ENCODE measurements at places on chromosomes 7 and 10.
A peak's percentile ranks its signal among the peaks of the same experiment; 100 is the strongest.

DNA sequence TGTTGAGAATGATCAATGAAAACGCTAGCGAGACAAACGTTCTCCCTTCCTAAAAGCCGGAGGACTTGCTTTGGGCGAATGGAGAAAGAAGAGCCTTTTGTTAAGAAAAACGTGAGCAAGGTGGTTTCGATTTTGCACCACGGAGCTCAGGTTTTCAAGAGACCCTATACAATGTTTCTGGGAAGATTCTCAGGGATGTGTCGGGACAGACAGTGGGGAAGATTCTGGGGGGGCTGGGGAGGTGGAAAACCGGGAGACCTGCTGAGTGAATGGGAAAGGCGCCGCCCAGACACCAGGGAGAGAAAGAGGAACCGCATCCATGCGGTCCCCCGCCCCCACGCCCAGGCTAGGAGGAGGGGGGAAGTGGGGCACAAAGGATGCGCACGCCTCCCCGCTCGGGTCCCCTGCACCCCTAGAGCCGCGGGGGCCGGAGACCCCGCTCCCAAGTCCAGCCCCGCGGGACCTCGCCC lies 745 bp downstream of the YWHAG start:
- peak; percentile 45 for DNase-seq

- no peak for DNase-seq
Measured at GRCh38 chr10:19947656-19948055, 131.4 kb downstream of the PLXDC2 start.

- DNase-seq: no peak
Measured at GRCh38 chr10:120455004-120455403, 2.0 kb upstream of the PLPP4 start.

GRCh38 chr7:151927011-151927410 lies 29.2 kb upstream of the GALNTL5 start:
- no peak for DNase-seq

- DNase-seq: no peak
Measured at GRCh38 chr10:113893570-113893969, 39.1 kb downstream of the NHLRC2 start.

GRCh38 chr7:77954773-77955555 lies 156.4 kb downstream of the PHTF2 start:
- no peak for DNase-seq

DNA sequence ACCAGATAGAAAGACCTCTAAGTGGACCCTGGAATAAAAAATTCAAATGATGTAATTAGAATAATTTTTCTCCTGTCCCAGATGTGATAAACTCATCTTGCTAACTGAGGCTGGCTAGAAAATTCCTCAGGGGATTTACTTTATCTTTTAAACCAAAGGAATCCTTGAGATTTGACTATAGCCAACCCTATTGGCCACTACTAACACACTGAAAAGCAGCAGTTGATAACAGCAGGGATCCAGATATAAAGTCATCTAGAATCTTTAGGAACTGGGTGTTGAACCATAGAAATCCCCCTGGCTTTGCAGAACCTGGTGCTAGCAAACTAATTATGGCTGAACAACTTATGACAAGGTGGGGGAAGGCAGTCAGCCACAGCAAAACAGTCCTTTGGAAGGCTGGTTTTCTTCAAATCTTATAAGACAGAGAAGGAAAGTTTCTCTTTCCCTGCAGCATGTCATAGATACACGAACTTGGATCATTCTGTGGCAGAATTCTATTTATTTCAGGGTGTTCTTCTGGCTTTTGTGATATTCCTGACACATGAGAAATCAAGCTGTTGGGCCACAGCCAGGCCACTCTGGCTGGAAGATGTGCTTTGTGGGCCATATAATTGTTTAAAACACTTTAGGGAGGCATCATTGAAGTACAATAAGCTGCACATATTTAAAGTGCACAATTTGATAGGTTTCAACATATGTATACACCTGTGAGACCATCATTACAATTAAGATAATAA lies 643.6 kb downstream of the SORCS3 start:
- DNase-seq: no peak

GRCh38 chr10:132699411-132700155 lies 86.4 kb downstream of the NKX6-2 start:
- no peak for DNase-seq

DNA sequence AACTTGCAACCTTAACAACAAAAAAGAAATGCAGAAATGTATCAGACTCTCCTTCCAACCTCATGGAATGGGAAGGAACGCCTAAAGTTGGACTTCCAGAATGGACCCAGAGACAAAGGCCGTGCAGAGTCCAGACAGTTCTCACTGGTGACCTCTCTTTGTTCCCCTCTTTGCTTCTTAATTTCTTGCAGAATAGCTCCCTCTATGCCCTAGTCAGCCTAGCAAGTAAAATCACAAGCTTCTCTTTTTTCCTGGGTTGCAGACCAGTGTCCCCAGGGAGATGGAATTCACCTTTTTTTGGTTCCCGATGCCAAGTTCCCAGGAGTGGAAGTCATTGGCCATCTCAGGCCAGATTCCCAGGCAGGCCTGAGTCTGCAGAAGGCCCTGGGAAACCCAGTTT lies 278.0 kb downstream of the CCSER2 start:
- no peak for DNase-seq

- no peak for DNase-seq
Measured at GRCh38 chr10:118669020-118669791, 73.8 kb upstream of the PRLHR start.

DNA sequence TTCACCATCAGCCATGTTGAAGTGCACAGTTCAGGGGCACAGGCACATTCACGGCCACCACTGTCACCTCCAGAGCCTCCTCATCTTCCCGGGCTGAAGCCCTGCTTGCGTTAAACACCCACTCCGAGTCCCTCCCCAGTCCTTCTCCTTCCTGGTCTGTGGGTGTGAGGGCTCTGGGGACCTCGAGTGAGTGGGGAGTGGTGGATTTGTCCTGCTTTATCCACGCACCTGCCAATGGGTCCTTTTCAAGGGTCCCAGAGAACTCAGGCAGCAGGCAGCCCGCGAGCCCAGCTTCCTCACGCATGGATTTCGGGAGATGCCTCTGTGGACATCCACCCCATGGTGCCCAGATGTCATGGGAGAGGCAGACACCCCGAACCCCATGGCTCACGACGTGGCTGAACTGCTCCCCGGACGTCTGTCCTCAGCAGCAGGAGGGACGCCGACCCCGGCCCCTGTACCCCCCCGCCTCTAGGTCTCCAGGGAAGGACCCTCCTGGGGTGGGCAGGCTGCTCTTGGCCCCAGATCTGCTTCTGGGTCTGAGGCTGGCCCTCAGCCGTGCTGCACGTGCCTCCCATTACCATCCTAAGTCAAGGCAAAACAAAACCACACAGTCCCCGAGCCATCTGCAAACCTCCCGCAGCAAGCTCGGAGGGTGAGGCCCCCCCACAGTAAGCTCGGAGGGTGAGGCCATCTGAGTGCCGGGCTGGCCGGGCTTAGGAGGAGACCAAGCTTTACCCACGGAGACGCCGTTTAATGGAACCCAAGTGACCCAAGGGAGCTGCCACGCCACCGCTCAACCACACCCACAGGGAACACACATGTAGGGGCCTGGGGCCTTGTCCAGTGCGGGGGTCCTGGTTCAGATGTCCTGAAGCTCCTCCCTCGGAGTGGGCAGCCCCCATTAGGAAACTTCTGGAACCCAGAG lies 9.0 kb downstream of the CYP2W1 start:
- no peak for DNase-seq

- DNase-seq: no peak
Measured at GRCh38 chr10:78184851-78185692, 151.4 kb downstream of the RPS24 start.

DNA sequence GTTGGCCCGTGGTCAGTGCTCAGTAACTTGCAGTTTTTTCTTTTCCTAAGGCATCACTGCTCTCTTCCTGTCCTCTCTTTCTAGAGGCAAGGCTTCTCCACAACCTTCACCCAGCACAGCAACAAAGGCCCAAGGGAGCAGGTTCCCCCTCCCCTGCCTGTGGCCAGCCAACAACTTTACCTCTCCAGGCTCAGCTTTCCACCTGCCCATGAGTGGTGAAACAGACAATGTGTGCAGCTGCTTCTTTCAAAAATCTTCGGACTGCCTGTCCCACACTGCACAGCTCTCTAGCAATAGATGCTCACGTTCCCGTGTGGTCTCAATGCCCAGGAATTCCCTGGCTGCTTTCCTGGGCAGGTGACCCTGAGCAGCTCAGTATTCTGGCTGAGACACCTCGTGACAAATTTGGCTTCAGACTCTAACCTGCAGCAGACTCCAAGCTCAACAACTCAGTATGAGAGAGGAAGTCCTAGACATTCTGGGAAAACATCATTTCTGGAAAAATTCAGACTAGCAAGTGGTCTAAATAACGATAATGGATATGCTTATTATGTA lies 28.9 kb upstream of the TMEM72 start:
- DNase-seq: no peak

- DNase-seq: peak; percentile 7
Measured at GRCh38 chr10:82914655-82915136, 1039.7 kb downstream of the NRG3 start.

DNA sequence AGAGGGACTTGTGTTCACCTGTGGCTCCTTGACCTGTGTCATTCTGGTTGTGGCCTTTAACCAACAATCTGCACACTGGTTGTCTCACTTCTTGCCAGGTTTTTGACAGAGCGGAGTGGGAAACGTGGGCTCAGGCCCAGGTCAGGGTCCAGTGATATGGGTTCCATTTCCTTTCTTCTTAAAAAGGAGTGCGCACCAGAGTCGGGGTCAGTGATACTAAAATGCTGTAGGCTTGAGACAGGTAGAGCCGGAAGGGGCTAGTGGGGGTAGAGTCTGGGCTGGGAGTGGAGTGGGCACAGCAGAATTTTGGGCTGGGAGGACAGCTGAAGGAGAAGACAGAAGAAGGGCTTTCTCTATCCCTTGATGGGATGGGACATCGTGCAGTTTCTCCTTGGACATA lies 61.2 kb downstream of the SH2D4B start:
- DNase-seq: no peak

DNA sequence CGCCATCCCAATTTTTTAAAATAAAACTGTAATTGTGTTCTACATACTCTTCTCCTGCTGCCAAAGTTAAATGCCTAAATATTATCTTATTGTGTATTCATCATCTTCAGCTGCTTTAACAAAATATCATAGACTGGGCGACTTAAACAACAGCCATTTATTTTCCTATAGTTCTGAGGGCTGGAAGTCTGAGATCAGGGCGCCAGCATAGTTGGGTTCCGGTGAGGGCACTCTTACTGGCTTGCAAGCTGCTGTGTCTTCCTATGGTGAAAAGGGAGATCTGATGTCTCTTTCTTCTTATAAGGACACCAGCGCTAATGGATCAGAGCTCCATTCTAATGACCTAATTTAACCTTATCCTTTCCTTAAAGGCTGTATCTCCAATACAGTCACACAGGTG lies 30.4 kb downstream of the CSTF2T start:
- DNase-seq: no peak

DNA sequence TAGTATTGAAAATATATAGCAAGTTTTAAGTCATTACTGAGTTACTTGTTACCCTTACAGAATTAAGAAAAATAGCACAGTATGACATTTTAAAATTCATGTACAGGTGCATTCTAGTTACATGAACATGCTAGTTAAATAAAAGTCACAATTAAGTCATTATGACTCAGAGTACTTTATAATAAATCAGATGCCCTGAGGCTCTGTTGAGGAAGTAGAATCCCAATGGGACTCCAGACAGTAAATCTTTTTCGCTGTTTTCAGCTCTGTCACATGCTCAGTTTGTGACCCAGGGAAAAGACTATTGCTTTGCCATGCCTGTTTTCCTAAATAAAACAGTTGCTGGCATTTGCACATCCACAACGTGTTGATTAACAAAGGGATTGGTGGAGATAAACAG lies 21.0 kb downstream of the NUDT13 start:
- DNase-seq: no peak

DNA sequence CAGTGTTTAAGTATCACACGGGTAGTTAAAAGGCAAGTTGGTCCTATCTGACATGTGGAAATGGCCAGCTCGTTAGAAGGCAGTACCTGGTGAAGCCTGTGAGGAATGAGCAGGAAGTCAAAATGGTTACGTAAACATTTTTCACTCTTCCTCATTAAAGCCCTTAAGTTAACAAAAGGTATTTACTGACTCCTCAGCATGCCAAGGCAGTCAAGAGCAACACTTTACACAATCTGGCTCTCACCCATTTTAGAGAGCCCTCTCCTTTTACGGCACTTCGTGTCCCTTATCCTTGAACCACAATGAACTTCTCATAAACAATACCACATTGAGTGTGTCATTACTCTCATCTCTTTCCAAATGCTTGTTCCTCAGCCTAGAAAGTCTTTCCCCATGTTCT lies 11.0 kb upstream of the RSBN1L start:
- DNase-seq: no peak

GRCh38 chr10:114100848-114101741 lies 57.4 kb downstream of the ADRB1 start:
- DNase-seq: no peak

GRCh38 chr7:126411821-126412383 lies 840.8 kb downstream of the GRM8 start:
- peak; percentile 2 for DNase-seq

GRCh38 chr10:72316748-72317435 lies 37.8 kb downstream of the DNAJB12 start:
- no peak for DNase-seq

Measured in GM20000 (cell line).